ENCODE measurements at places on chromosomes 1 and 21.

DNA sequence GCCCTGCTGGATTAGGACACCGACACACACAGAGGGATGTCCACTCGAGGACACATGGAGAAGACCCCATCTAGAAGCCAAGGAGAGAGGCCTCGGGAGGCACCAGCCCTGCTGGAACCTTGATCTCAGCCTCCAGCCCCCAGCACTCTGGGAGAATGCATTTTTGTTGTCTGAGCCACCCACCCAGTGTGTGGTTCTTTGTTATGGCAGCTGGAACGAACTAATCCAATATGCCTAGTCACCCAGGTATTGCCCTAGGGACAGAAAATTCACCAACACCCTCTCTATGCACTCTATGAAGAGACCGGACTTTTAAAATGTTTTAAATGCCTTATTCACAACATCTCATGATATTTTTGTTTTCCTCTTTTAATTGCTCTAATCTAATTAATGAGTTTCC is 117.4 kb downstream of the CRYAA start:
- DNase-seq, result no peak

DNA sequence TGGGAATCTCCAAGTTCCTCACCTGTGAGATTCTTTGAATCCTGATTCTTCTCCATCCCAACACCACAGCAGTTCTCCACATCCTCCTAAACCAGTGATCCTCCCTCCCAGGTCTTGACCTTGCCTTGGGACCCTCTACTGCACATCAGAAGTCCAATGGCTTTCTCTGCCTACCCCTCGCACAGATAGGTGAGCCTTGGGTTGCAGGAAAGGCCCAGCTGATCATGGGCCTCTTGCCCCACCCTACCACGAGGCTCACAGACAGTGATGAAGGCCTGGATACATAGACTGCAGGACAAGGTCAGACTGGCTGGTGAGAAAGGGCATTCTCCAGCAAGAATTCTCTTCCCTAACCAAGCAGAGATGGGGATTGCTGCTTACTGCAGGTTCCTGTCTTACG is 825 bp downstream of the FABP3 start:
- DNase-seq, result no peak

DNA sequence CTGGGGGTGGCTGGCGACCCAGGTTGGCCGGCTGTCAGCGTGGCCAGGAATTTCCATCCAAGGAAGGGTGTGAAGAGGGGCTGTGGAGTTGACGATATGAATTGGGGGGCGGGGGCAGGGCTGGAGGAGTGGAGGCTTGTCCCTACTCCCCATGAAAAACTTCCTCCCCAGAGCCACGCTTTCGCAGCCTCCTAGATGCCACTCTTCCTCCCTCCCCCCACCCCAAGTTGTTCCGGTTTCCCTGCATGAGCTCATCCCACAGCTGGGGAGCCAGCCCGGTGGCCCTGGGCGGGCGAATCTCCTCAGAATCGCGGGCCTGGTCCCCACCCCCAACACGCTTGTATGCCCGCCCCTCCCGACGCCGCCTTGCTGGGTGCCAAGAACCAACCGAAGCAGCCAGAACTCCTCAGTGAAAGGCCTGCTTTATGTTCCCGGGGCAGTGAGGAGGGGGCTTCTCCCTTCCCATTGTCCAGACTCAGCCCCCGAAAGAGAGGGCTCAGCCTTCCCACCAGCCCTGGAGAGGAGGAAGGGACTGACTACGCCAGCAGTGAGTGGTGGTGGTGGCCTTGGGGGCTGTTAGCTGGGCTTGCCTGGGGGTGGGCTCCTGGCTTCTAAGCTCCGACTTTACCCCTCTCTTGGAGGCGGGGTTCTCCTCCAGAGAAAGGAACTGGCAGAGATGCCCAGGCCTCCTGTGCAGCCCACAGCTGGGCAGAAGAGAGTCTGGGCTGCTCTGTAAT is 1.8 kb upstream of the CSMD2 start:
- no peak for DNase-seq

DNA sequence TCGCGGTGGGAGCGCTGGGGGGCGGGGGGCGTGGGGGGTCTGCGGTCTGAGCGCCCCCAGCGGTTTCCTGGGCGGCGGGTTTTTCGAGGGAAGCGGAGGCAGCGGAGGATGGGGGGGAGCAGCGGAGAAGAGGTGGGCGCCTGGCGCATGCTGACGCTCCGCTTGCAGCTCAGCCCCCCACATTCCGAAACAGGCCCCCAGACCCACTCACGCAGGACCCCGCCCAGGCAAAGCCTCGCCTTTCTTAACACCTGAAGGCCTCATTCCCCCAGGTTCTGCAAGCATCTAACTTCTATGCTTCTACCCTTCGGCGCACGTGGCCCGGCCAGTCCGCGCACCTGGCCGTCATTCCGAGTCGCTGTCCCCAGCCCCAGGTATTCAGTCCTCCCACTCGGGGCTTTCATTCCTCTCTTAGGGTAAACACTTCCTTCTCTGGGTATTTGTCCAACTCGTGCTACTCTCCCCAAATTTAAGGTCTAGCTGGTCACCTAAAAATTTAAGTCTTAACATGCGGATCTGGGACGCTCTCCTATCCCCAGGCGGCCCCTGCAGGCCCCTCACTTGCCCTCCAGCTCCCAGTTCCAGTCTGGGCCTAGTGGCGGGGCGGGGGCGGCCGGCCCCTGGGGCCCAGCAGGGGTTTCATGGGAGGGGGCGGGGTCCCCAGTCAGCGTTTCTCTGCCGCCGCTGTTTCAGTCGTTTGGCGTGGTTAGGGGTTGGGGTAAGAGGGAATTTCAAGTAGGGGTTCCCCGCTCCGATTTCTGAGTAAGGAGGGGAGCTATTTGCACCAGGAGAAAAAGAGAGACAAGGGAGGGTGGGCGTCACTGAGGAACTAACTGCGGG is 2.8 kb upstream of the ZBTB7B start:
- DNase-seq, result no peak

DNA sequence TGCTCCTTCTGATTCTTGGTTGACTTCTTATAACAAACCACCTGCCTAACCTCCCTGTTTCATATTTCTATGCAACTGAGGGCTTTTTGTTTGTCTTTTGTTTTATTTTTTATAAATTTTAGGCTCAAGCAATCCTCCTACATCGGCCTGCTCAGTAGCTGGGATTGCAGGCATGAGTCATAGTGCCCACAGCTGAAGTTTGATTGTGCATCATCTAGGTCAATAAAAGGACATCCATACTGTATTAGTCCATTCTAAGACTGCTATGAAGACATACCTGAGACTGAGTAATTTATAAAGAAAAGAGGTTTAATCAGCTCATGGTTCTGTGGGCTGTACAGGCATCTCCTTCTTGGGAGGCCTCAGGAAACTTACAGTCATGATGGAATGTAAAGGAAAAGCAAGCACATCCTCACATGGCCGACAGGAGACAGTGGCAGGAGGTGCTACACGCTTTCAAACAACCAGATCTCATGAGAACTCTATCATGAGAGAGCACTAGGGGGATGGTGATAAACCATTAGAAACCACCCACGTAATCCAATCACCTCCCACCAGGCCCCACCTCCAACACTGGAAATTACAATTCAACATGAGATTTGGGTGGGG is 285.0 kb downstream of the SIPA1L2 start:
- DNase-seq, result no peak

- no peak for DNase-seq
Observed at GRCh38 chr1:19824541-19824940, 9.5 kb upstream of the RNF186 start.

DNA sequence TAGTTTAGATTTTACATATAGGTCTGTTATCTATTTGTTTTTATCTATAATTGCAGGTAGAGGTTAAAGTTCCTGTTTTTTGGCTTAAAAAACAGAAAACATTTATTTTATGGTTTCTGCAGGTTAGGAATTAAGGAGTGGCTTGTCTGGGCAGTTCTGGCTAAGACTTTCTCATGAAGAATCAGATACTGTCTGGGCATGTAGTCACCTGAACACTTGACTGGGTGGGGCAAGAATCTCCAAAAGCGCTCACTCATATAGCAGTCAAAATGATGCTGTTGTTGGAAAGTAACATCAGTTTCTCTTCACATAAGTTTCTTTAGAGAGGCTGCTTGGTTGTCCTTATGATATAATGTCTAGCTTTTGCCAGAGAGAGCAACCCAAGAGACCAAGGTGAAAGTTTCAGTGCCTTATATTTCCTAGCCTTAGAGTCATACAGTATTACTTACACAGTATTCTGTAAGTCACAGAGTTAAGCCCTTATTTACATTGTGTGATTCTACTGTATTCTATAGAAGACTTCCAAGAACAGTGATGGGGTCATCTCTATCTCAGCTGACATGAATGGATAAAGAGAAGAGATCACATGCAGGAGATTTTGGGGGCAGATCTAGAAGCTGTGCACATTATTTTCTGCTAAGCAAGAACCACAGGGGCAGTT is 125.4 kb upstream of the GPR52 start:
- DNase-seq, result no peak

DNA sequence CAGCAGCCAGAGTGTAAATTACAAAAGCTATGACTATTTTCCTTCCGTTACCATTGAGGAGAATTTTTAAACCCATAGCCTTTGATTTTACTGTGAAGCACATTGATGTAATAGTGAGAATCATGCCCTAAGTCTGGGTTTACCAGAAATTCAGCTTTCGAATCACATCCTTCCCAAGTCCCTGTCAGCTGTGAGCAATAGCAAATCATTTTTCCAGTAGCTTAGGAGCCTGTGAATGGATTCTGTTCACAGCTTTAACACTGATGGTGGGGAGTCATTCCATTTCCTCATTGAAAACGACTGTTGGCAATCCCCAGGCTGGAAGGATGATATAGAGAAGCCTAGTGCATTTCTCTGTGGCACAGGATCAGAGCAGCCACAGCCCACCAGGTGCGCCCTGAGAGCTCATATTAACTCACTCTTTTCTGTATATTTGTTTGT is 82.2 kb upstream of the C1orf105 start:
- DNase-seq, result no peak

- peak; percentile 89 for DNase-seq
Observed at GRCh38 chr1:67535474-67535873, 105.3 kb upstream of the SERBP1 start.

- DNase-seq, result peak; percentile 83
Observed at GRCh38 chr1:109263597-109264378, 14.4 kb downstream of the CELSR2 start.

- DNase-seq, result peak; percentile 63
Observed at GRCh38 chr1:54810153-54810942, 9.2 kb upstream of the TTC22 start.

GRCh38 chr21:34807146-34807880 is 138.5 kb downstream of the CLIC6 start:
- no peak for DNase-seq

DNA sequence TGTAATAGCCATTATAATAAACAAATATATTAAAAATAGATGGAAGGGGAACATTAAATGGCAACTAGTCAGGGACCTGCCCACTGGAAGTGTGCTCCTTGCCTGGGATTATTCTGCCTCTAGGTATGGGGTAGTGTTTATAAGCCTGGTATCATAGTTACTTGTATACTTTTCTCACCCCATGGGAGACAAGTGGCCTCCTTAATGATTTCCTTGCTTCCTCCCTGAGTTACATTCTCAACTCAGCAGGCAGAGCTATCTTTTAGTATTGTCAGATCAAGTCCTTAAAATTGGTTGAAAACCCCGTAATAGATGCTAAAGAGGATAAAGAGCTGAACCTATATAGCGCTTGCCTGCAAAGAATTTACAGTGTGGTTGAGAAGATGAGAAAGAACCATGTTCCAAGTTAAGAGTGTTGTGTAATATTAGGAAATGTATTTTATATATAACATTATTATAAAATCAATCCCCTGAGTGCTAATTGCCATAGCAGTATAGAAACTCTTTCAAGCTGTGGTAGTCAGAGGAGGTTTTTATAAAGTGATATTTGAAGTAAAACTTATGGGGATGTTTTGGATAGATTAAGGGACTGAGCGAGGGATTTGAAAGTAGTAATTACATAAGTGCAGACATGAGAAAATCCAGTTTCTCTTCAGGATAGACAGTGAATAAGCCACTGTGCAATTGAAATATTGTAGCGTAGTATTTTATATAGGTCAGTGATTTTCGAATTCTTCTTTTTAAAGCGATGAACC is 106.5 kb downstream of the SPATA46 start:
- DNase-seq, result no peak

GRCh38 chr1:218384581-218384993 is 39.5 kb downstream of the TGFB2 start:
- no peak for DNase-seq

GRCh38 chr1:56418151-56418631 is 161.2 kb downstream of the PLPP3 start:
- no peak for DNase-seq

GRCh38 chr1:33031506-33031905 is 5.2 kb downstream of the AK2 start:
- DNase-seq, result no peak

GRCh38 chr1:244325056-244325758 is 126.5 kb downstream of the ADSS2 start:
- DNase-seq, result no peak

DNA sequence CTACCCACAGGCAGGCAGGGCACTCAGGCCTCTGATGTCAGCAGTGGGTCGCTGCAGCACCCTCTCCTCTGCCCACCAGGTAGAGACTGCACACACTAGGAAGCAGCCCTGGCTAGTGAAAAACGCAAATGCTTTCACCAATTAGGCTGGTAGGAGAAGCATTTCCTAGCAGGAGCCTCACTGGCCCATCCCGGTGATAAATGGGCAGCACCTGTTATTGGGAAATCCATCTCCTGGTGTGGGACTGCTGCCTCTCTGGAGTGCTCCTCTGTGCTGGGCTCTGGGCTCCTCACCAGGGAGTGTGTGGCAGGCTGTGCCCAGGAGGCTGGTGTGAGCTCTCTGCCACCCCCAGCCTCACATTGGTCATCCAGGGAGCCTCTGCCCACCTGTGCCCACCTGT is 28.6 kb downstream of the LRP8 start:
- no peak for DNase-seq

GRCh38 chr1:197486946-197487345 is 218.9 kb downstream of the CRB1 start:
- no peak for DNase-seq

DNA sequence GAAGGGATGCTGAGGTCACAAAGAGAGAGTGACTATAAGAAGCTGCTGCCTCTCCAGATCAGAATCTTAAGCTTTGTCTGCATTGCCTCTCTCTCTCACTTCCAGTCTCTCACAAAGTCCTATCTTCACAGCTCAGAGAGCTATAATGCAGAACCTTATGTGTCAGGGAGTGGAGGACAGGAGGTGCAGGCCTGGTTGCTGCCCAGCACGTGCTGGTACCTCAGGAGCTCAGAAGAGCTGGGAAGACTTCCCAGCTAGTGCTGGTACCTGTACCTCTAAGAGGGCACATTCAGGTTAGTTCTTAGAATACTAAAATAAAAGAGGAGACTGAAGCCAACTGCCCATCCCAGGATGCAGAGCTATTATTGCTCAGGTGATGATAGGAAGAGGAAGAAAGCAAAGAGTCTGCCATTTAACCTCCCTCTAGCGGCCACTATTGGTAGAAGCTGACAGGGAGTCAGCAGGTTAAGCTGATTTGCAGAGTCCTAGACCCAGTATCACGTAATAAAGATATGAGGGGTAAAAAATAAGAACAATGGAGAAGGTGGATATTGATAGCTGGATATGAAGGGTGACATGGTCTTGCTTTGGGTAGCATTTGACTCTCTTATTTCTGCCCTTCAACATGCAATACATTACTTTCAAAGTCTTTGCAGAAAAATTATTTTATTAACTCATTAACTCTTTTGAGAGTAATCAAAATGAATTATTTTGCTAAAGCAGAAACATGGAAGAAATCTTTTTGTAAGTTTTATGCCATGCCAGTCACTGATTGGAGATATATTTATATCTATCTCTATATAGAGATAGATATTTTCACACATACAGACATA is 138.1 kb upstream of the HMCN1 start:
- DNase-seq, result no peak

- DNase-seq, result no peak
Observed at GRCh38 chr1:193431265-193431977, 245.0 kb upstream of the B3GALT2 start.
